ENCODE measurements at places on chromosomes 11 and 22.

- no peak for DNase-seq
Observed at GRCh38 chr11:19558189-19558986, 154.2 kb upstream of the NAV2 start.

DNA sequence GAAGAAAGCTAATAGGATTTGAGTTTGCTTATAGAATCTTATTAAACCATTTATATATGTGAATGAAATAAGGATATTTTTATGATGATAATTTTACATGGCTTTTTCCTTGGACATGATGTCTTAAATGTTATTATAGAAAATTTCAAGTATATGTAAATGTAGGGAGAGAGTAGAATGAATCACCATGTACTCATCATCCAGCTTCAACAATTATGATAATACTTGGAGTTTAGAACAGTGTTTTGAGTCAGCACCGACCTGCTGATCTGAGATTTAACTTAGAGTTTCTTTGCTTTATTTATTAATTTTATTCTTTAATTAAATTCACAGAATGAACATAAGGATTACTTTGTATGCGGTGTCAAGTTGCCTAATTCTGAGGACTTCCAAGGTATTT lies 193.5 kb downstream of the UVRAG start:
- DNase-seq: no peak

DNA sequence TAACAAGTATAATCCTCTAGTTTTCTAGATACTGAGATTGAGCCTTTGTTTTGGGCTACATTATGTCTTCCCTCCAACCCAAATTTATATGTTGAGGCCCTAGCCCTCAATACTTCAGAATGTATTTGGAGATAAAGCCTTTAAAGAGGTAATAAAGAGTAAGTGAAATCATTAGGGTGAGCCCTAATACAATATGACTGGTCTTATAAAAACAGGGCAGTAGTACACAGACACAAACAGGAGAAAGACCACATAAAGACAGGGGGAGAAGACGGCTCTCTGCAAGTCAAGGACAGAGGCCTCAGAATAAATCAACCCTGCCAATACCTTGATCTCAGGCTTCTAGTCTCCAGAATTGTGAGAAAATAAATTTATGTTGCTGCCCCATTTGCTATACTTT lies 6.3 kb downstream of the OR10V1 start:
- no peak for DNase-seq

DNA sequence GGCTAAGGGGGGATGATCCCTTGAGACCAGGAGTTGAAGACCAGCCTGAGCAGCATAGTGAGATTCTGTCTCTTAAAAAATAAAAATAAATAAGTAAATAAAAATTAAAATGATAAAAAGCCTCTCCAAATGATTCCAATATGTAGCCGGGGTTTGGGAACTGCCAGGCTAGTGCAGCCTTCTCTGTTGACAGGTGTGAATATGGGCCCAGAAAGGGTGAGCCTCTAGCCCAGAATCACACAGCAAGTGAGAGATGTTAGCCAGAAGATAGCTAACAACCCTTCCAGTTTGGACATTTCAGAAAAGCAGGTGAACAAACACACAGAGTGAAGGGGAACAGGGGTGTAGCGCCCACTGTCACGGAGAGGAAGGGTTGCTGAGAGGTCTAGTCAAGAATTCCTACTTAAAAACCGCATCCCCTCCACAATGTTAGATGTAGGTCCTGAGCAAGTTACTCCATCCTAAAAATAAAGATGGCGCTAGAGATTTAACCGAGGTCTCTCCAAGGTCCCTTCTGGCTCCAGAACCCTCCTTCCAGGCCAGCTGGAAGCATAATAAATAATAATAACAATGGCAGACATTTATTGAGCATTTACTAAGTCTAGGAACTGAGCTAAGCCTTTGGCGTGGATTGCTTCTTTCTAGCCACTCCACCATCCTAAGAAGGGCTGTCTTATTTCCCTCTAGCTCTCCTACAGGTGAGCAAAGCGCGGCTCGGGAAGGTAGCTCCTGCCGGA lies 51.6 kb downstream of the CYTH4 start:
- DNase-seq: no peak

DNA sequence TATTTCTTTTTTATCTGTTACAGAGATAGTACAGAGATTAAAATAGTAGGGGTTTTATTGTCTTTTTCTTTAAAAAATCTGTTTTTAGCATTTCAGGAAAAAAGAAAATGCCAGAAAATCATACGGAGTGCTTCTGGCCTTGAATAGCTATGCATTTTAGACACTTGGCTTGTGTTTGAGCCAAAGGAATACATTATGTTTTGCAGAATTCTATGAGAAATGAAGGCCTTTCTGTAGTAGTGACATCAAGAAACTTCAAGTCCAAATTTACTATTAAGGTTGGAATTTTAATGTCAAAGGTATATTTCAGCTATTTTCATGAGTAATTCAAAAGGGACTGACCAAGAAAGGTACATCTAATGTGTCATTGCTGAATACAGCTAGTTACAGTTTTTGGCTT lies 56.3 kb upstream of the DDI1 start:
- no peak for DNase-seq

GRCh38 chr11:58963551-58964104 lies 24.3 kb downstream of the GLYATL1 start:
- DNase-seq: no peak

DNA sequence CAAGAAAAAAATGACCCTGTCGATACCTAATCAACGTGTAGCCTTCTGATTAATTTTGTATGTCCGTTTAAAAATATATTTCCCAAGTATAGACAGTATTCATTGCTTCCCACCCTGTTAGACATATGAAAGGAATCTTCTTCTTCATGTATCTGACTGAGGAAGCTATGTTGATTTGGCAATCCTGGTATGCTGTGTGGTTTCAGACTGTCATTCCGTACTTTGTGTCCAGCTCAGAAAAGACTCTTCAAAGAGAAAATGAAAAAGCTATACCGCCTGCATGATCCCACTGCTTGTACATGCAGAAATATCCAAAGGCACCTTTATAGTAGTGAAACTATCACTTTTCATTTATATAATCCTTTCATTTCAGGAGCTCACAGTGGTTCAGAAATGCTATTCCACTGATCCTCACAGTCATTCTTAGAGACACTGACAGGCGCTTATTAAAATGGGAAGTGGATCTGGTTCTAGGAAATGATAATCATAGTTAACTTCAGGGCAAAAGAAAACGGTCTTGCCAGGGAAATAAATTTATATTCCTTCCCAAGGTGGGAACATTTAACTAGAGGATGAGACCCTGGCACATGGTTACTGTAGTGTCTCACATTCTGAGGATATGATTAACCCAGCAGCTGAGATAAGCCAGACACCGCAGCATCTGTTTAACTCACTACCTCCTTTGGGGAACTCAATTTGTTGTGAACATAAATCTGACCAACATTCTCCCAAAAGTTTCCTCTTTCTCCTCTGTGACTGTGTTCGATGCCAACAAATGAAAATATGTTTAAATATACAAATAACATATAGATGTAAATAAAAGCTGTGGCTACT lies 599.2 kb upstream of the LUZP2 start:
- no peak for DNase-seq

DNA sequence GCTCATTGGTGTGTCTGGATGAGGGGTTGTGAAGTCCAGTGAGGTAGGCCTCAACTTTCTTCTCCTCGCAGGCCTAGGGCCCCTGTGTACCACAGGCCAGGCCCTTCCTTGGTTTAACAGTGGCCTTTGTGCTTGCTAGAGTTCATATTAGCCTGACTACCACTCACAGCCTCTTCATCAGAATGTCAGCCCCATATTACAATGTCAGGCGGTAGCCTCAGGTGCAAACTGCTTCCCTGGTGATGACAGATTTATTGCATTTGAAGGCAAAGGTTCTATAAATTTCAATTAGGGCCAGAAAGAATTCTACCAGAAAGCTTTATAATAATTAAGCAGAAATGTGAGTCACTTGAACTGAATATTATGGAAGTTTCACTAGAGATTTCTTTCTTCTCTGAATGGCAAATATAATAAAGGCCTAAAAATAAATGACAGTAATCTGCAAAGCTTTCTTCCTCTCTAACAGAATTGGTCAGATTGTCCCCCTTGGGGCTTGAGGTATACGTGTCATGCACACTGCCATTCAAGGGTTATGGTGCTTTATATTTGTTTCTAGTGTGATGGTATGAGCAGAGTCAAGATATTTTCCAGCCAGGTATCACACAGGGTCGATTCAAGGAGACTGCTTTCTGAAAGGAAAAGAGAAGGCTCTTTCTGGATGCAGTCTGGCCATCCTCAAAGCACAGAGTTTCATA lies 210.3 kb downstream of the CWF19L2 start:
- DNase-seq: no peak

- DNase-seq: no peak
Observed at GRCh38 chr11:3195251-3196160, 23.1 kb downstream of the MRGPRG start.

GRCh38 chr22:27460591-27461347 lies 340.8 kb downstream of the MN1 start:
- no peak for DNase-seq

GRCh38 chr11:30729187-30729713 lies 143.1 kb upstream of the MPPED2 start:
- DNase-seq: no peak

- DNase-seq: no peak
Observed at GRCh38 chr22:25655371-25655935, 86.5 kb upstream of the MYO18B start.

- peak; percentile 7 for DNase-seq
Observed at GRCh38 chr11:60130496-60130895, 42.0 kb downstream of the MS4A2 start.

GRCh38 chr11:128506999-128507611 lies 80.3 kb downstream of the ETS1 start:
- no peak for DNase-seq

- no peak for DNase-seq
Observed at GRCh38 chr11:122050021-122050690, 65.9 kb downstream of the BLID start.

GRCh38 chr22:36617694-36618522 lies 85.6 kb downstream of the CACNG2 start:
- no peak for DNase-seq

- DNase-seq: no peak
Observed at GRCh38 chr22:46088541-46089311, 61.6 kb upstream of the PPARA start.

DNA sequence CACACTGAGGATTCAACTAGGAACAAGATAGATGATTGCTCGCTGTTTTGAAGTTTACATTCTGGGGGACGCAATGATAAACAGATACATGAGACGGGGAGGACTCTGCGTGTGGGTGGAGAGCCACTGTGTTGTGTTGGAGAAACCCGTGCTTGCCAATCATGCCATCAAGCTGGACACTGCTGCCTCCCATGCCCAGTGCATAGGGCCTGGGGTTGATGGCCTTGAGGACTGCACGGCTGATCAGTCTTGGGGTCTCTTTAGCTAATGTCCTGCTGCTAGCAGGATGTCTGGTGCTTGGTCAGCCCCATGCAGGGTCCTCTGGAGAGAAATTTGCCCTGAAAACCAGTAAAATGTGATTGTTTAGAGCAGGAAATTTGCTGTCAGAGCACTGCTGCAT lies 221.2 kb upstream of the B3GAT1 start:
- no peak for DNase-seq

- DNase-seq: no peak
Observed at GRCh38 chr11:1150116-1150515, 7.6 kb upstream of the MUC5AC start.

- DNase-seq: no peak
Observed at GRCh38 chr22:27896245-27896644, 22.8 kb downstream of the PITPNB start.

GRCh38 chr11:9905501-9905951 lies 241.6 kb downstream of the SWAP70 start:
- DNase-seq: no peak

DNA sequence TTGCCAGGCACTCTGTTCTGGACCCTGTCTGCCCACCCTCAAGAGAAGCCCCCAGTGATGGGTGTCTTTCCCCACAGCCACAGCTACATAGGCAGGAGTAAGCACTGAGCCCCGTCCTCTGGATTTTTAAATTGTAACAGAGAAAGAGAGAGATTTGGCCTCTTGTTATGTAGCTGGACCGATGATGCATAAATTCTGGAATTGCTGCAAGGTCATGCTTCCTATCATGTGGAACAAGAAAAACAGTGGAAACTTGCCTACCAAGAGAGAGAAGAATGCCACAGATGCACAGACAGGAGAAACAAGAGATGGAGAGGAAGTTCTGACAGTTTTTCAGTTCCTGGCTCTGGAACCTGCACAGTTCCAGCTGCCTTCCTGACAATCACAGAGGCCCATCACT lies 150.2 kb downstream of the ETS1 start:
- DNase-seq: no peak

- no peak for DNase-seq
Observed at GRCh38 chr11:79617561-79617960, 176.7 kb upstream of the TENM4 start.

- no peak for DNase-seq
Observed at GRCh38 chr22:23684561-23685031, 6.2 kb upstream of the RGL4 start.

DNA sequence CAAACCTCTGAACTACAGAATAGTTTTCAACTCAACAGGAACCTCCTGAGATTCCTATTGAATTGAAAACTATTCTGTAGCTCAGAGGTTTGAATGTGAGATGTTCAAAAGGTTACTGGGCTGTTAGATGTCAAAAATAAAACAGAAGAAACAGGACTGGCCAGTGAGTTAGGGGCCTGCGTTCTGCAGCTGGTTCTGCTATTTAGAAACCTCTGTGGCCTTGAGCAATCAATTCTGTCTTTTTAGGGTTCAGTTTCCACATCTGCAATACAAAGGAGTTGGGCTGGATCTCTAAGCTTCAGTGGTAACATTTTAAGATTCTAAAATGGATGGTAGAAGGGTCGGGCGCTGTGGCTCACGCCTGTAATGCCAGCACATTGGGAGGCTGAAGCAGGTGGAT lies 55.8 kb downstream of the CLMP start:
- no peak for DNase-seq

DNA sequence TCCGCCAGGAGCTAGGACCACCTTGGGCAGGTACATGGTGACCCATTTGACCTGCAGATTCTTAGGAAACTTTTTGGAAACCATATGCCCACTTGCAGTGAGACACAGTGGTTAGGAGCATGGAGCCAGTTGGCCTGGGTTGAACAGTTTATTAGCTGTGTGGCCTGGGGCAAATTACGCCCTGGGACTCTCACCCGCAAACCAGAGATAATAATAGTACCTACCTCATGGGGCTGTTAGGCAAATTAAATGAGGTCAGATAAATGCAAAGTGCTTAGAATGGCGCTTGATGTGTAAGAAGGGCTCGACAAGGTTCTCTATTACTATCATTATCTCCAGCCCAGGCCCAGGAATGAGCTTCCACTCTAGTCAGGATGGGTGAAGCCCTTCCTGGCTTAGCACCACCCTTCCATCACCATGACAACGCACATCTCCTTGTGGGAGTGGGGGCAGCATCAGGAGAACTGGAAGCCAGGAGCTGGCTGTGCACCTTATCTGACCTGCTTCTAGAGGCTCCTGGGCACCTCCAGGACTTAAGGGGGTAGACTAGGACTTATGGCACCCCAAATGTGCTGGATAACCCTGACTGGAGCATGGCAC lies 5.1 kb downstream of the SYT12 start:
- no peak for DNase-seq

All from CD4-positive, alpha-beta T cell treated with Interferon alpha-2 for 1 hour (primary cell).